Left ventricle myocardium superior (tissue), 1 donor: ENCODE measurements at places on chromosomes 2 and 18.

GRCh38 chr2:25521126-25521525, 152.3 kb downstream of the DTNB start:
- DNase-seq: no peak

DNA sequence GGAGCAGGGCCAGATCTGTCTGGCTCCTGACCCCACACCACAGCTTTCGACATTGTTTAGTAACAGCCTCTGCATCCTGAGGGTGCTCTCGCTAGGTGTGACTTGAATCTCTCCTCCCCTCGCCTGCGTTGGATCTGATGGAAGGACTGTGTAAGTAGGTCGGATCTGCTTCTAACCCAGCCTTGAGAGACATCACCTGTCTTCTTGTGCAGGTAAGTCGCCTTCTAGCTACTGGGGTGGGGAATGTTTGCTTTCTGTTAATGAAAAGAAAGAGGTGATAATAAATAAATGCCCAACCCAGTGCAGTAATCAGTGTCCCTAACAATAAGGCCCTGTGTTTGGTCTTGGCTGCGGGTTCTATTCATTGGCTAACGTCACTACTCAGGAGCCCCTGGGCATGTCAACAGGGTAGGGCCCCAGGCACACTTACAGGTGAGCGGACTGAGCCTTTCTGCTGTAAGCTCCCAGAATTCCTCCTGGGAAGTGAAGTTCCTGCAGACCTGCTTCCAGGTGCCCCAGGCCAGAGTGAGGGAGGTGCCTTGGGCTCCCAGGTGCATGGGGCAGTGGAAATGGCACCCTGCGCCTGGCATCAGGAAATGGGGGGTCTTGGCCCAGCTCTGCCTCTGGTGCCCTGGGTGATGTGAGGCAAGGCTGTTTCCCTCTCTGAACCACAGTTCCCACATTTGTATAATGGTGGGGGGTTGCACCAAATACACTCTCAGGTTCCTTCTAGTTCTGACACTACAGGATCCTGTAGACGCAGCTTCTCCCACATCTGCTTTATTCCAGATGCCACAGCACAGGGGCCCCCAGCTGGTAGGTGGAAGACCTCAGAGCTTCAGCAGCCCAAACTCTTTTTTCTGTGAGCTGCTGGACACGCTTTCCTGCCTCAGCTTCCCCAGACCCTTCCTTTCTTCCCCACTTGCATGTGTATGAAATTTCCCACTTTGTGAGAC, 11.2 kb upstream of the FOSL2 start:
- DNase-seq: no peak

DNA sequence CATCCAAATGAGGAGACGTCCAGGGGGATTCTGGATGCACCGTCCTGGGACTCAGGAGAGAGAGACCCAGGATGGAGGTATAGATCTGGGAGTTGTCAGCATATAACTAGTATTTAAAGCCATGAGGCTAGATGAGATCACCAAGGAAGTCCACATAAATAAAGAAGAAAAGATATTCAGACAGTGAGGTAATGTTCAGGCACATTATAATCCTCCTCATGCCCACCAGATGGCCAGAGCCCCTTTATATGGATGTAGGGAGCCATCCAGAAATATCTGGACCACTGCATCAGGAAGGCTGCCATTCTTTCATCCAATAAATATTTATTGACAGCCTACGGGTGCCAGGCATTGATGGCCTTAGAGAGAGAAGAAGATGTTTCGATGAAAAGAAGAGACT, 21.2 kb upstream of the NCKAP5 start:
- DNase-seq: no peak

GRCh38 chr2:18238209-18238608, 322.2 kb downstream of the RDH14 start:
- DNase-seq: no peak

GRCh38 chr2:38251940-38252339, 125.1 kb downstream of the ATL2 start:
- DNase-seq: no peak

GRCh38 chr2:21332993-21333625, 209.3 kb downstream of the TDRD15 start:
- DNase-seq: no peak

DNA sequence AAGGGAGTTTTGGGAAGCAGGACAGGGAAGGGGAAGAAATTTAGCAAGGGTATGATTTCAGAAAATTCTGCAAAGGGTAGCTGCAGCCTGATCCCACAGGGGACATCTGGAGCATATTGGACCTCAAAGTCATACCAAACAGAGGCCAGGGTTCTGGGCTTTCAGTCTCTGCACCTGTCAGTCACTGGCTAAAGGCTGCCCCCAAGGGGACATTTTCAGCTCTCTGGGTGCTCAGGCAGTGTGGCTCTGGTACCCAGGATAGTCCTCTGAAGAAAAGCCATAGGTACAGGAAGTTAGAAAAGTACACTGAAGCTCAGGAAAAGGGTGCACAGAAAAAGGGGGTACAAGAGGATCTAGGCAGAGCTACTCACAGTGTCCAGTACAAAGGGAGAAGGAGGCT, 149.2 kb downstream of the INSIG2 start:
- no peak for DNase-seq

GRCh38 chr2:202009581-202009980, 24.1 kb upstream of the FZD7 start:
- no peak for DNase-seq

DNA sequence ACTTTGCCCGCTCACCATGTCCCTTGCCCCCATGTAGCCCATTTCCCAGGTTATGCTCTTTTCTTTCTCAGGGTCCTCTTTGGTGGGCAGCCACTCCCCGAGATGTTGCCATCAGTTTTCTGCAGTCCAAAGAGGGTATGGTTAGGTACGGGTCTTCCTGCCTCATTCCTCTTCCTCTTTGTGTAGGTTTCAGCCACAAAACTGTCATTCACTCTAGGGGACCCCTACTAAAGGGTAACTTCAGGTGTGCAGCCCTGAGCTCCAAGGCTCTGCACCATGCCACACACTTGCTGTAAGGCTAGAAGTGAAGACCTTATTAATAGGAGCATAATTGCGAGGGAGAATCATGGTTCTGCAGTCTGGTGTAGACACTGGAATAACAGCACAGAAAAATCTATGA, 99.8 kb upstream of the ZNF397 start:
- DNase-seq: no peak

- no peak for DNase-seq
These were observed 411.9 kb upstream of the TNP1 start for GRCh38 chr2:217271813-217272212.
